ENCODE measurements at places on chromosomes 13 and 19.

DNA sequence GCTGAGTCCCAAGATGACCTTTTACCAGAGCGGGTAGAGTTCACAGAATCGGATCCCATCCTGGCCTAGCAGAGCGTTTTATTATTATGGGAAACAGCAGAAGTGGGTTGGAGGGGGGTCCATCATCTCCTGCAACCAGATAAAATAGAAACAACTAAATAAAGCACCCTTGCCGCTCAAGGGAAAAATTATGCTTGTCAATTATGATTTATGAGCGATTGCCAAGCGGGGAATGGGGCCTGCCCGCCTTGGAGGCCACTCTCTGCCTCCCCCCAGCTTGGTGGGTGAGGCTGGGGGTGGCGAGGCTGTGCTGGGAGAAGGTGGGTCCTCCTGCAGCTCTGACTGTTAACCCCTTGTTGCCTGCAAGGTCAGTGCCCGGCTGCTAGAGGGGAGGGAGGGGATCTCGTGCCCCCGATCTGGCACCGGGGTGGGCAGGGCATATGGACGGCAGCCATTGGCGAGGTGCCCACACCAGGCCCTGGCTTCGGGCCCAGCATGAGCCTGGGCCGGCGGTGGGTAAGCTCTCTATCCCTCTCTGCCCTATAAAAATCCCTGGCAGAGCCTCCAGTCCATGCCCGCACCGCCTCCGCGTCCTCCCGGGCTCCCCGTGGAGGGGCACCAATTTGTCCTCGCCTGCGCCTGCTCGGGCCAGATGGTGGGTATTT is 129.1 kb downstream of the URI1 start:
- no peak for DNase-seq

GRCh38 chr13:78657699-78658629 is 991 bp downstream of the OBI1 start:
- DNase-seq, result no peak

GRCh38 chr19:16419669-16420335 is 52.0 kb downstream of the EPS15L1 start:
- no peak for DNase-seq

DNA sequence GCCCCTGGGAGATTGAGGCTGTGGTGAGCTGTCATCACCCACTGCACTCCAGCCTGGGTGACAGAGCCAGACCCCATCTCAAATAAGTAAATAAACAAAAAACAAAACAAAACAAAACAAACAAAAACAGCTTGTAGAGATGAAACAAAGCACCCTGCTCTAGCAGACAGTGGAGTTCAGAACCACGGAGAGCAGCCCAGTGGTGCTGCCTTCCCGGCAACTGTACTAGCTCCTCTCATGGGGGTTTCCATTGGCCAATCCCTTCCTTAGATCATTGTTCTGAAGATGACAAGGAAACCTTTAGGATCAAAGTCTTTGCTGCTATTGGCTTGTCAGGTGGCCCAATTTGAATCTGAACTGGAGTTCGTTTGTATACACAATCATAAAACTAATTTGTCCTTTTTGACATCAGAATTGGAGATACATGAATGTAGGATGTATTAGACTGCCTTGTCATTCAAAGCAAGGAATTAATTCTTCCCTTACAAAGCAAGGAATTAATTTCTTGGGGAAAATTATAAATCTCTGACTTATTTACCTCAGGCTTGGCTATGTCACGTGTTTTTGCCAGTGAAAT is 19.7 kb upstream of the SYCN start:
- DNase-seq, result no peak

GRCh38 chr19:16319481-16319880 is 5.1 kb upstream of the KLF2 start:
- DNase-seq, result no peak

DNA sequence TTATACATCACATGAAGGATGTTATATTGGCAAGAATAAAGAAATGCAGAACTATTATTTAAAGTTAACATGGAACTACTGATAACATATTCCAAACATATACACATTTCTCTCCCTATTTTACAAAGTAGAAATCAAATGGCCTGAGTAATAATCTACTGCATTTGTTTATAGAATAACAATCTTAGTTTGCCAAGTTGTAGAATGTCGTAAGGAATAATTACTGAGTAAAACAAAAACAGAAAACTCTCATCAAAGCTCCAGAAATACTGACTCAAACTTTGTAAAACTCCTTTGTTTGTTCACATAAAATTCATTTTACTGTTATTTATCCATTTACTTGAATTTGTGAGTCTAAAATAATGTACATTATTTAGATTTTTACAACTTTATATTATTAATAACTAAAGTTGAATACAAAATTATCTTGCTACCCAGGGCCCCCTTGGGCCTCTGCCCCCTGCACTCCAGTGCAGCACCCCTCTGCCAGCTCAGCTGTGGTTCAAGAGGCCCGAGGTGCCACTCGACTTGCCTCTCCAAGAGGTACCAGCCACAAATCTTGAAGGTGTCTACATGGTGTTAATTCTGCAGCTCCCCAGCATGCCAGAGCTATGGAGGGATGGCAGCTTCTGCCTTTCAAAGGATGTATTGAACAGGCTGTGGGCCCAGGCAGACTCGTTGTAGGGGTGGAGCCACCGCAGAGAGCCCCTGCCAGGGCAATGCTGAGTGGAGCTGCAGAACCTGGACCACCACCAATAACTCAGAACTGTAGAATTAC is 2819.7 kb downstream of the PCDH9 start:
- DNase-seq, result no peak

DNA sequence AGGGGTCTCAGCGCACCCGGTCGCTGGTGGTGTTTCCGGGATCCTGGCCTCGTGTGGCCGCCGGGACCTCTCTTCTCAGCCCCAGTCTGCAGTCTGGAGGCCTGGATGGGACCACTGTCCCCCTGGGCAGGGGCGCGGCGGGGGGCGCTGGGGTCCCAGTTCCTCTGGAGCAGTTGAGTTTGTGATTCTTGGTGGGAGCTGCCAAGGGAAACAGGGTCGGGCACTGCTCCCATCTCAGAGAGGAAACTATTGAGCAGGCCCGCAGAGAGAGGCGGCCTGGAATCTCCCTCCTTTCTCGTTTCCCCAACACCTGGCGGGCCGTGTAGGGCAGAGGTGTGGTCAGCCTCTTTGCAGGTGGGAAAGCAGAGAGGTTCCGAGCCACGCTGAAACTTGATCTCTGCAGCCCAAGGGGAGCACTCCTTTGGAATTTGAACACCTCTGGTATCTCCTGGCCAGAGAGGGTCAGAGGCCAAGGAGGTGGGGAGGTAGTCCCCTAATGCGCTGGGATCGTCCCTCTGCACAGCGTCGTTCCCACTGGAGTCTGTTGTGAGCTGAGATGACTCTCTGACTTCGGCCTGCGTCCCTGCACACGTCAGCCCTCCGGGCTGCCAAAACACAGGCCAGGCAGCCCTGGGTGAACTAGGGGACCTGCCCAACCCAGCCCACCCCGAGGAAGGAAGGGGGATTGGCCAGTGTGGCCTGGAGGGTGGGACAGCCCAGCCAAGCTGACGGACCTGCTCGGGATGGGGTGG is 741 bp downstream of the PLEKHF1 start:
- DNase-seq, result no peak

DNA sequence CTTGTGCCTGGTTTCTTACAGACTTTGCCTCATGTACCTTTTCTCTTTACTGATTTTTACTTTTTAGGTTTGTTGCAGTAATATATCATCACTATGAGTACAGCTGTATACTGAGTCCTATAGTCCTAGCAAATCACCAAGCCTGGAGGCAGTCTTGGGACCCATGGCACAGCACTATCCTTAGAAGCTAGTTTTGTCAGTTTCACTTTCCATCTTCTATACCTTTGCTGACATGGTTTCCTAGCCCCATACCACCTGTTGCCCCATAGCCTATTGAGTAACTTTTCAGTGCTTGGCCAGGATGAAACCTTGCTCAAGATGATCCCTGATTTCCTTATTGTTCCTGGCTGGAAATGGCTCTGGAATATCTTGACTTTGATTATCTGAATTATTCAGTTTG is 826.4 kb downstream of the GPC5 start:
- no peak for DNase-seq

- no peak for DNase-seq
Observed at GRCh38 chr13:106795847-106796246, 227.9 kb upstream of the ARGLU1 start.

DNA sequence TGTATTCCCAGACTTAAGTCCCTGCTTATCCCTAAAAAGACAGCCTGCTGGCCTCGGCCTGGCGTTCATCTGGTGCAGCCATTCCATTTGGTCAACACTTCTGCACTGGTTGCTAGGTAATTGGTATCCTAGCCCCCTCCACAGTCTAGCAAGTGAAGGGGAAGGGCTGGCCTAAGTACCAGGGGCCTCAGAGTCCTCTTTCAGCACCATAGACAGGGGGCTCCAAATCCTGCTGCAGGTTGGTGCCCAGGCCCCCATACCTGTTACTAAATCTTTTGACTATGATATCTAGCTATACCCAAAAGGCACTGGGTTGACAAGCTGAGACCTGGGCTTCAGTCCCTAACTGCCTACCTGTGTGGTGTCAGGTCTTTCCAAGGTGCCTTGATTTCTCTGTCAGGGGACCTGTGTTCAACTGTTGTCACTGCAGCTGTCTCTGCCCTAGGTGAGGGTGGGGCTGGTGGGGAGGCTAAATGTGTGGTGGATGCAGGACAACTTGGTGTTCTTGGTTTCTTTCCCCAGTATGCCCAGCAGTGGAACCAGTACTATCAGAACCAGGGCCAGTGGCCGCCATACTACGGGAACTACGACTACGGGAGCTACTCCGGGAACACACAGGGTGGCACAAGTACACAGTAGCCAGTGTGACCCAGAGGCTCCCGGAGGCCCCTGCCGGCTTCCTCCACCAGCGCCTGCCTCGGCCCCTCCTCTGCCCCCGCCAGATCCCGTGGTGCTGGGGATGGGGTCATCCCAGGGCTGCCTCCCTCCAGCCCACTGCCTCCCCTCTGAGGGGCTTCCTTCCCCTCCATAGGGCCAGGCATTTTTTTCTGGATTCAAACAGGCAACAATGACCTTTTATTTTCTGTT is 3.8 kb upstream of the CCDC97 start:
- no peak for DNase-seq

- DNase-seq, result no peak
Observed at GRCh38 chr13:42883771-42884467, 102.5 kb downstream of the FAM216B start.

DNA sequence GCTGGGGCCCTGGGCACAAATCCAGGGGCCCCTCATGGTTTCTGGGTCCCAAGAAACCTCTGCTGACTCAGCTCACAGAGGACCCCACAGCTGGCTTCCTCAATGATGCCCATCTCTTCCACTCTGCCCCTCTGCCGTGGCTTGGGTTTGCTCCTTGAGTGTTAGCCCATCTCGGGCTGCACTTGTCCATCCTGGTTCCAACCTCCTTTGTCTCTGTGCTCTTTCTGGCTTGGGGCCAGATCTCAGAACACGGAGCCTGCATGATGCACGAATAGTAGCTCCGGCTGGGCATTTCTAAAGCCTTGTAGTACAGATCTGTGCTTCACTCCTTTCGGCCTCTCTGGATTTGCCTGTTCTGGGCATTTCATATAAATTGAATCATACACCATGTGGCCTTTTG is 53.8 kb downstream of the F2RL3 start:
- no peak for DNase-seq
